Sigmoid colon (tissue), 7 donors: ENCODE measurements at places on chromosomes 5 and 9. TPM values are rescaled to one million over a fixed set of nuclear protein-coding genes. Genes with fewer than 3 reads are reported as not detected.

Gene REEP2
- total RNA-seq, result 13.8 TPM

Gene LECT2
- total RNA-seq, result not detected

Gene ZNF462
- total RNA-seq, result 21.7 TPM

Gene C6
- 5.3 TPM for total RNA-seq

Gene CDX1
- not detected for total RNA-seq

Gene EIF4E1B
- total RNA-seq, result not detected

Gene CXCL14
- 15.5 TPM for total RNA-seq

Gene TLE1
- 54.6 TPM for total RNA-seq

Gene OTP
- total RNA-seq, result not detected

Gene CBY3
- not detected for total RNA-seq

Gene PDE6A
- total RNA-seq, result not detected
